ENCODE measurements at places on chromosomes 3 and 15.

DNA sequence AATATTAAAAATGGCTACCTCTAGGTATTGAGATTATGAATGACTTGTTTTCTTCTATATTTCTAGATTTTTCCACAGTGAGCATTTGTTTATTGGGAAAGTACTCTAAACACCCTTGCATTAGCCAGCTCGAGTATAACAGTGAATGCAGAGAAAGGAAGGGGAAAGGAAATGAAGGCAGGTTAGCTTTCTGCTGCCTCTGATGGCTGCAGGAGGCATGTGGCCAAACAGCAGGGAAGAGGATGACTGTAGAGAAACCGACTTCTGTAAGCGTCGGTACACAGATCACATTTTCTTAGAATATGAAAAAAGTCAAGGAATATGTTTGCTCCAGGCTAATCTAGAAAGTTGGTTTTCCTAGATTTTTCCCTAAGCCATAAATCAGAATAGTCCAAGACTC, 19.8 kb downstream of the GNB5 start:
- no peak for DNase-seq

GRCh38 chr3:76132154-76132470, 346.8 kb upstream of the ZNF717 start:
- DNase-seq: no peak

DNA sequence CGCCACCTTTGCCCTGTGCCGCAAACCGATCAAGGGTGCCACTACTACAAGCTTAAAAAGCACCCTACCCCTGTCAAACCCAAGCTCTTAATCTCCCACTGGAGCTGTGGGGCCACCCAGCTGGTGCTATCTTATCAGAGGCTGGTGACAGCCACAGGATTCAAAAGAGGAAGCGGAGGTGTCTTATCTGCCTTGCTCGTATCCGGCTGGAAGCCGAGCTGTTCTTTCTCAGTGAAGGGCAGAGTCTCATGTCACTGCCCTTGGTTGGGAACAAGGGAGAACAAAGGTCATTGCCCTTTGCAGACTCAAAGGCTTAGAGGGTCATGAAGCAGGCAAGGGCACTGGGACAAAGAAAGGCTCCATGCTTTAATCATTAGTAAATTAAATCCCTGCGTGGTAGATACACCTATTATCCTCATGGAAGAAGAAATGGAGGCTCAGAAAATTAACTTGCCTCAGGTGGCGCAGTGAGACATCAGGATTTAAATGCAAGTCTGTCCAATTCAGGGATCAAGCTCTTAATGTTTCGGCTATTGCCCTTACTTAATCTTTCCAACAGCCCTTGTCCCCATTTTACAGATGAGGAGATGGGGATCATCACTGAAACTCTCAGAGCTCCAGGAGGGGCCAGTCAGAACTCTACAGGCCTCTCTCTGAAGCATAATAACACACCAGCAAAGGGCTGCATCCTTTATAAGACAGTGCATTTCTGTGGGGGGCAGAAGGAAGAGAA, 360.0 kb upstream of the PROK2 start:
- DNase-seq: no peak

DNA sequence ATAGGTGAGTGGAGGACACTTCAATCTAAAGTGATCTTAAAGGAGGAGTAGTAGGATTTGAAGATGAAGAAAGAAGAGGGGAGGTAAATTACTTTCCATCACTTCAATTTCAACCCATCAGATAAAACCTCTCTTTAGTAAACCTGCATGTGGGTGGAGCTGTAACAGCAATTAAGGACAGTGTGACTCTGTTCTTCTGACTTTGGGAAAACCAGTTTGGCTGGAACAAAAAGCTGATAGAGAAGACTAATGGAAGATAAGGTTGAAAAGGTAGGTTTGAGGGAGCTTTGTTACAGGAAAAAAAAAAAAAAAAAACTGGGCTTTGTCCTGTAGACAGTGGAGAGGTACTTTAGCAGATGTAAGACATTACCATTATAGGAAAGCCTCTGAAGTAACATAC, 4.5 kb upstream of the GSK3B start:
- DNase-seq: no peak

- no peak for DNase-seq
Measured at GRCh38 chr3:175267561-175267960, 408.4 kb downstream of the NAALADL2 start.

DNA sequence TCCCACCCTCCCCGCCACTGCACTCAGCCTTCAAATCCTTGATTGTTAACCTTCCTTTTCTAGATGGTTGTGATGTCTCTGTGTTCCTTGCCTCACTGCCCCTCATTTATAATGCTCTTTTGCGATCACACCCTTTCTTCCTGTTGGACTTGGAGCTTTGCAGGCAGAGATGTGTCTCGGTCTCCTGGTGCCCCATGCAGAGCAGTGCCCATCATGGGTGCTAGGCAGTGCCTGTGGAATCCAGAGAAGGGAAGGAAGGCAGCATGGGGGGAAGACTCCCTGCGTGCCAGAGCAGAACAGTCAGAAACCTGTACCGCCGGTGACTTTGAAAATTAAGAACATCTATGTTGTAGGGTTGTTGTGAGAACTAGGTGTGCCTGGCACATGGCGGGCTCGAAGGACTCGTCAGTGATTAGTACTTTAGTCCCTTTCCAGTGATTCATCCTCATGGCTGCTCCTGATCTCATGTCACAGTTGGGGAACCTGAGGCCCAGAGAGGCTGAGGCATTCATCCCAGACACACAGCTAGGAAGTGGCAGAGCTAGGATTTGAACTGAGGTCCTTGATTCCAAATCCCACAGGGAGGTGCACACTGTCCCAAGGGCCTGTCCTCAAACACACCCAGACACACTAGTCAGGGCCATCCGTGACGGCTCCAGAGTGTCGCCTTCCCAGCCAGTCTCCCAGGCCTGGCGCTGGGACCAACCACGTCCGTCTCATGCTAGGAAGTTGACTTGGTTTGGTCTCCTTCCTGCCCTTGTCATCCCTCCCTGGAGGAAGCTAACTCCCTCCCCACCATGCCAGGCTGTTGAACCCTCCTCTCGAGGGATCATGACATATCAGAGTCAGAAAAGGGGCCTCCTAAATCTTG, 58.3 kb downstream of the SMAD6 start:
- DNase-seq: no peak
